Activated CD4-positive, CD25-positive, alpha-beta regulatory T cell treated with anti-CD3 and anti-CD28 coated beads, Interleukin-2, amount 50 U/mL, for 16 hours (primary cell): ENCODE measurements at places on chromosomes 16 and 17.
A peak's percentile ranks its signal among the peaks of the same experiment; 100 is the strongest.

DNA sequence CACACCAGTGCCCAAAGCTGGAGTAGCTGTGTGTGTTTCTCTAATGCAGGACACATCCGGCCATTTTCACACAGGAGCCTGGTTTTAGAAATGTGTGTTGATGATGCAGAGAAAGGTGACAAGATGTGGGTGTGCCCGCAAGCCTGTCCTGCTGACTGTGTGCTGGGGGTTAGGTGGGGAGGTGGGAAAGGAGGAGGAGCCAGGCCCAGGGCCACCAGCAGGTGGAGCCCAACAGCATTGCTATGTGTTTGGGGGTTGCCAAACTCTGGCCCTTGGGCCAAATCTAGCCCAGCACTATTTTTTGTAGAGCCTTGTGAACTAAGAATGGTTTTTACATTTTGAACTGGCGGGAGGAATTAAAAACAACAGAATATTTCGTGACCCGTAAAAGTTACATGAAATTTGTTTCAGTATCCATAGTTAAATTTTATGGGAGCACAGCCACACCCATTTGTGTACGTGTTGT lies 61.7 kb upstream of the LGALS9 start:
- DNase-seq, result no peak

- no peak for DNase-seq
Measured at GRCh38 chr17:57956291-57957119, 1.3 kb upstream of the CUEDC1 start.

DNA sequence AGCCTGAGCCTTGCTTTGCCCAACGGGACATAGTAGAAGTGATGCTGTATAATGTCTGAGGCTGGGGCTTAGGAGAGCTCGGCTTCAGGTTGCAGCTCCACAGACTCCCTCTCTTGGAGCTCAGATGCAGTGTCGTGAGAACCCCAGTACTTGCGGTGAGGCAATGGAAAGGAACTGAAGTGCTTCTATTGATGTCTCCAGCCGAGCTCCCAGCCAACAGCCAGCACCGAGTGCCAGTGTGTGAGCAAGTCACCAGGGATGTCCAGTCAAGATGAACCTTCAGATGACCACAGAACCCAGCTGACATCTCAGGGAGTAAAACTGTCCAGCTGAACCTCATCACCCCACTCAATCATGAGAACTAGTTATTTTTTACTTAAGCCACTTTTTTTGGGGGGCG lies 268.1 kb downstream of the IRF8 start:
- no peak for DNase-seq

GRCh38 chr17:43931062-43931571 lies 11.2 kb downstream of the PPY start:
- DNase-seq, result no peak

- no peak for DNase-seq
Measured at GRCh38 chr16:28846933-28847273, 755 bp upstream of the TUFM start.

DNA sequence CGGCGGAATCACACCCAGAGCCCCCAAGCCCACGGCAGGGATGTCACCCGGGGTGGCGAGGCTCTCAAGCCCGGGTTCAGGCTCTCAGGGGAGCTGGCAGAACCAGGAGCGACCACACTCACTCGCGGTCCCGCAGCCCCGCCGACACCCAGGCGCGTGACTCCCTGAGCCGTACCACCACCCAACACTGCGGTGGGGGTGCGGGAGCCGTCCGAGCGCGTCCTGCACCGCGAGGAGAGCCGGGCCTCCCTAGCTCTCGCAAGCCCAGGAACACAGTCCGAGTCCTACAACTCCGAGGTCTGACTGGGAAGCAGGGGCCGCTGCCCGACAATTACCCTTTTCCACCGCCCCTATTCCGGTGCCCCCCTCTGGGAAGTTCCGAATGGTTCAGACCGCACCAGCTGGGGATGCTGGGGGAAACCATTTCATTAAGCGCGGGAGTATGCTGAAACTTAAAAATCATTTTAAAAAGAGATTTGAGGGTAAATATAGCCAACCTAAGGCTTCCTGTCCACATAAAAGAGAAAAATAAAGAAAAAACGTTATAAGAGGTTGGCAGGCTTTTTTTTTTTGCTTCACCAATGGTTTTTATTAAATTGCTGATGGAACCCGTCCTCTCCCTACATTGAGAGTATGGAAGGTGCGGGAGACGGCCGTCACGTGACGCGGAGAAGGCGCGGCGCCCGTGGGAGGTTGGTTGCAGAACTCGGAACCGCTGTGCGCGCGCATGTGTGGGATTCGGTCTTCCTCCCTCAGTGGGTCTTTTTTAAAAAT lies at the start of gene FLCN:
Gene FLCN (minus strand): TSS at position 143 of the 774 bp plus-strand sequence. CDS start 9,031 bp downstream, outside the sequence.
- DNase-seq, result peak; percentile 81

DNA sequence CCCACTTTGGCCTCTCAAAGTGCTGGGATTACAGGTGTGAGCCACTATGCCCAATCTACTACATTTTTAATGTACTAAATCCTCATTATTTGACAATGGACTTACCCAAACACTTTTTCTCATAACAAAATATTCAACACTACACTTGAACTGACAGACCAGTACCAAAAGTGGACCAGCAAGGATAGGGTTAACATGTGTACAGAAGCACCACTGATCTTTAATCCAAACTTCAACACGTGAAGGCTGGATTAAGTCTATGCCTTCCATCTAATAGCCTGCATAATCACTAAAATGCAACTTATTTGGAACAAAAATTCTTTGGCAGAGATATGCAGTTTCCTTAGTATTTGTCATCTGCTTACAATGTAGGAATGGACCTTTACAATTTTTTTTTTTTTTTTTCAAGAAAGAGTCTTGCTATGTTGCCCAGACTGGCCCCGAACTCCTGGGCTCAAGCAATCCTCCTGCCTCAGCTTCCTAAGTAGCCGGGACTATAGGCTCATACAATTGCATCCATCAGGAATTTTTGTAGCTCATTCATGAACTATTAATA lies 60.0 kb upstream of the BCAR1 start:
- DNase-seq, result no peak

DNA sequence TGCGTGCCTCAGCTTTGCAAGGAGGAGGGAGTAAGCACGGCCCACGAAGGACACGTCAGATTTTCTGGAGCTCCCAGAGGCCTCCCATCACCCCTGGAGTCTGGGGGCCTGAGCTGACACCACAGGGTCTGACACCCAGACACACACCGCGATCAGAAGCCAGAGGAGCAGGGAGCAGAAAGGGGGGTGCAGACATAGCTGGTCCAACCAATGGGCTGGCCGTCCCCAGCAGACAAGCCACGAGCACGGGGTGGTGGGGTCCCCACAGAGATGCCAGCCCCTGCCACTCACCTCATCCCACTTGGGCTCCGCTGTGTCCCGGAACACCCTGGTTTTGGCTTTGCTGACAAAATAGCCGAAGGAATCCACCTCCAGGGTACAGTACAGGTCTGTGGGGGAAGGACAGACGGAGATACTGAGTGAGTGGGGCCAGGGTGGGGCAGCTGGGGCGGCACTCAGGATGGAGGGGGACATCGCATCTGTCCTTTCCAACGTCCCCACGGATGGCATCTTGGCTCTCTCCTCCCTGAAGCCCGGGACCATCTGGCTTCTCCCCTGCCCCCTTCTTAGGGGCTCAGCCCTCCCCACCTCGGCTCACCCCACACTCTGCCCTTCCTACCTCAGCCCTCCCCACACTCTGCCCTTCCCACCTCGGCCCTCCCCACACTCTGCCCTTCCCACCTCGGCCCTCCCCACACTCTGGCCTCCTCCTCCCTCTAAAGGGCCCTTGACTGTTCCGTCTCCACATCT lies 53.5 kb downstream of the TIMM22 start:
- no peak for DNase-seq
